GDM1 (cell line): ENCODE measurements at places on chromosomes 7 and 10.

DNA sequence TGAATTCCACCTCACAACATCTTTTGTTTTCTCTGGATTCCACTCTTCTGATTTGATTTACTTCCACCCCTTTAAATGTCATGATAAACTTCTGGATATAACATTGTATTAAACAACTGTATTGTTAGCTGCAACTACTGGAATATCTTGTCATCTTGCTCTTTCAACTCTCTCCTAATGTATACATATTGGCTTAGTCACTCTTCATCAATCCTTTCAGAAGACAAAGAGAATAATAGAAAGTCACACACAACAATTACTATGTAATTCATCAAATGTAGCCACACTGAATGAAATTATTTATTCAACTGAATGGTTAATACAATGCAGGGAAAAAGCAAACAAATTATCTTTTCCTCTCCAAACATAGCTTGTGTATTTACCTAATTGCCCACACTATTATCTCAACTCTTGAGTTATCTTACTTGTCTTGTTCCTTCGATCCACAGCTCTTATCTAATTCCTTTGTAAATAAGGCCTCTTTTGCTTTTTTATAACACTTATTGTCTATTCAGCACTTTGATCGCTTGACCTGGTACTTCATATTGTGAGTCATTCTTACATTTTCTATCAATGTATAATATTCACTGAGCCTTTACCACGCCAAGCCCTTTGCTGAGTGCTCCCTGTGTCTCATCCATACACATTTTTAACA lies 16.7 kb downstream of the SEMA3A start:
- DNase-seq, result no peak

DNA sequence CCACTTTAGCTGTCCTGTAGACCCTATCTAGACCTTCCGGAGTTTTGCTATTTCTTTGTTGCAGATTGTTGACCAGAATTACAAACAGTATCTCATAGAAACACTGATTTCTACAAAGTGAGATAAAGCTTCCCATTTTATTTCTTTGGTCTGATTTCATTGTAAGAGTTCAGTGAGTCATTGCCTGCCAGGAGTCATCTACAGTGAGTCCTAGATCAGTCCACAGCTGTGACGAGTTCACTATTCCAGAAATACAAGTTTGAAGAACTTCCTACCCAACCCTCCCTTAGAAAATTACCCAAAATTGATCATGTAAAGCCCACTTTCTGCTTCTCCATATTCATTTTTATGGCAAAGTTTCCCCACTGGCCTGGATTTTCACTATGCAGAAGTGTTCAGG lies 905.5 kb downstream of the CNTNAP2 start:
- no peak for DNase-seq

DNA sequence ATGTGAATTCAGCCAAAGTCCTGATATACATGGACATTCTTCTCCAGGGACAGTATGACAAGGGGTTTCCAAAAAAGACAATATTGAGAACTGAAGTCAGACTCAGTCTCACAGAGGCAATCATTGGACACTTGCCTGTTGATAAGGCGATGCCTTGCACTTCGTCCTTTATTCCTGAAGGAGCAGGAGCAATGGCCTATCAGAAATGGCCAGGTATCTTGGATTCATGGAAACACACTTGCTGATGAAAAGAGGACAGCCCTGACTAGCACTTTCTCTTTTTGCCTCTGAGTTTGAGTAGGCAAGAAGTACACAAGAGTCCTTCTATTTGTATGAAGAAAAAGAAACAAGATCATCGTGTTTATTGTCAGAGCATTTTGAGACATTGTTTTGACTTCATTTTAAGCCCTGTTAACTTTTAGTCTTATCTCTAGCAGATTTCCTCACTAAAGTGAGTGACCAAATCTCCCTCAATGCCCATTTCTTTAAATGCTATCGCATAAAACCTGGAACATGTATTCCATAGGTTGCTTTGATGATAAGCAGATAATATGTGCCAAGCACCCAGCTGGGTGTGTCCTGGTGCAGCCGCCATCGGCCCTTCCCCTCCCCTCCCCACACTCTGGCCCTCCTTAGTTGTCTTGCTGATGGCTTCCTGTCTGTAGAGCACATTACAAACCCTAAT lies 26.6 kb downstream of the ST8SIA6 start:
- no peak for DNase-seq

GRCh38 chr7:35752742-35753141 lies 48.1 kb upstream of the SEPTIN7 start:
- DNase-seq, result no peak

GRCh38 chr10:95653895-95654294 lies 2.6 kb downstream of the ALDH18A1 start:
- DNase-seq, result no peak

- no peak for DNase-seq
Measured at GRCh38 chr7:56174346-56174874, 58.2 kb upstream of the NUPR2 start.

DNA sequence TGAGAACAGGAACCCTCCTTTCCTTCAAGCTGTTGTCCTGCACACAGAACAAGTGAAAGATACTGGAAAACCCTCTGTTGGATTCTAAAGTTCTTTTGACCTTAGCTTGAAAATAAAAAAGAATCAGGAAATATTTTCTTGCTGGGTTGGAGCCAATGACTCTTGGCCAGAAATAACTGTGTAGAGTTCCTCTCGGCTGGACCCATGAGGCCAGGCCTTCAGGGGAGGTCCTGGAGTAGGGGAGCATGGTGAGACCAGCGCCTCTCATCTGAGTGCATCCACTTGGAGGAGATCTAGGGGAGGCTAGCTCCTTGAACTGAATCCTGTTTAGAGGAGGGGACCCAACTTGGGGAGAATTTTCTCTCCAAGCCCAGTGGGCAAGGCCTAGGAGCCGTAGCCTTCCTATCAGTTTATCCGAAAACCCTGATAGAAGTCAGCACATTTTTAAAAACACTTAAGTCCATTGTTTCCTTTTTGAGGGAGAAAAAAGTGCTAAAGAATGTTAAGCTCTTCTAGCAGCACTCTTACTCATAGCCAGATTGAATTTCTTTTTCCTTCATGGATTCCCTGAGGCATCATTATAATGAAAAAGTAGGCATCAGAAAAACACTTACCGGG lies 635.7 kb upstream of the ANKRD30A start:
- DNase-seq, result no peak

DNA sequence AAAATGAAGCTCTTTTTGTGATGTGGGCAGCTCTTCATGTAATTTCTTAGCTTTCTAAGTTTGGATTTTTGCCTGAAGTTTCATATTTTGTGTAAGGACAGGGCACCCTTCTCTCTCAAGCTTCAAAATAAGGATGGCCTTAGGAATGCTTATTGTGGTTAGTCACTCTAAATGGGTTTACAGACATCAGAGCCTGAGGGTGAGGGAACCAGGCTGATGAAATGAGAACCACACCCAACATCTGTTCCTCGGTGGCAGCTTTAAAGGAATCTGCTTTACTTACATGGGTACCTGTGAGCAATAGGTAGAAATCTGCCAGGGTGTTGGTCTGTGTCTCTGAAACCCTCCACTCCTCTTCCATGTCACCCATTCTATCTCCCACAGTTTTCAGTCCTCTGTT lies 174.3 kb downstream of the EMX2 start:
- no peak for DNase-seq

DNA sequence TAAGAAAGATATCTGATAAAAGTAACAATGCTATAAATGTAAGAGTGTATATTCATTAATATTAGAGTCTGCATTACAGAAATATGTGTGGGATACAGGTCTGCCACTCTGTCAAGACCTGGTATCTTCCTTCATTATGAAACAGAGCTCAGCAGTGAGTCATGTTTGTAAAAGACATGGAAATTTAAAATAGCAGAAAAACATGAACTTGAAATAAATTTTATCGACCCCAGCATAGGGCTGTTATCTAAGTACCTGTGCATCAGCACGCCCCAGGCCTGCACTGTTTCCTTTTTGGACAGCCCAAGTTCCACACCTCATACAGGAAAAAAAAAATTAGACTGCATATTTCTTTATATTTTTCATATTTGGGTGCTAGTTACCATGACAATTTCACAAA lies 58.0 kb upstream of the ZPBP start:
- DNase-seq, result no peak

- DNase-seq, result no peak
Measured at GRCh38 chr7:28091190-28091589, 89.4 kb downstream of the JAZF1 start.

DNA sequence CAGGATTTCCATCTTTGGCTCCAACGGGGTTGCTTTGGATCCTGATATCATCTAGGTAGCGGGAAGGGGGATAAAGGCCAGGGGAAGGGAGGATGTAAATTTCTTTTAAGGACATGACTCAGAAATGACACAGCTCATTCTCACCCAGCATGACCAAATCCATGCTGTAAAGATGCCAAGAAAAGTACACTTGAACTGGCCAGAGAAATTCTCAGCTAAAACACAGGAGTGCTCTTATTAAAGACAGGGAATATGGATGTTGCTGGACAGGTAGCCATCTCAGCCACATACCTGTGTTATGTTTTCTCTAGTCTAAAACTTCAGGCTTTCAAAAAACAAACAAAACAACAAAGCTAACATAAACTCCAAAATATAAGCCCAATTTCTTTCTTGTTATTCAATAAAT lies 68.3 kb downstream of the NAMPT start:
- DNase-seq, result no peak
